ENCODE measurements at places on chromosomes 1 and 21.

DNA sequence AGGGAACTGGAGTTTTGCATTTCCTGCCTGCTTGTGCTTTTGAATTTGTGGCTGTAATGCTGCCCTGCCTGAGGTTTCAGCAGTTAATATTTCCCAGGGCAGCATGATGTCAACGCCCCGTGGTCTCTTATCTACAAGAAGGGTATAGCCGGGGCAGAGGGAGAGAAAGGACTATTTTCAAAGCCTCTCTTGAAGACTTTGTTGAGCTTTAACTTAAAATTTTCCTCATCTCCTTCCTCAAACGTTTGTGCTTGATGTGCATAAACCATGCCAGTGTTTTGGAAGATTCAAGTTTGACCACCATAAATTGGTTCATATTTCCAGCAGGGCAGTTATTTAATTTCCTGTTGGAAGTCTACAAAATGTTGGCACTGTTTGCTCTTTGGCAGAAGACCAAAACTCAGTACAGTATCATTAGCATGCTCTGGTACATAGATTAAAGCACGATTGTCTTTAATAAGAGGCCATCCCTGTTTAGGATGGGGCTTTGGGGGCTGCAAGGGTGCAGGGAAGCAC lies 43.4 kb downstream of the ROR1 start:
- DNase-seq: no peak

GRCh38 chr1:31010086-31010989 lies 55.2 kb downstream of the PUM1 start:
- DNase-seq: no peak

DNA sequence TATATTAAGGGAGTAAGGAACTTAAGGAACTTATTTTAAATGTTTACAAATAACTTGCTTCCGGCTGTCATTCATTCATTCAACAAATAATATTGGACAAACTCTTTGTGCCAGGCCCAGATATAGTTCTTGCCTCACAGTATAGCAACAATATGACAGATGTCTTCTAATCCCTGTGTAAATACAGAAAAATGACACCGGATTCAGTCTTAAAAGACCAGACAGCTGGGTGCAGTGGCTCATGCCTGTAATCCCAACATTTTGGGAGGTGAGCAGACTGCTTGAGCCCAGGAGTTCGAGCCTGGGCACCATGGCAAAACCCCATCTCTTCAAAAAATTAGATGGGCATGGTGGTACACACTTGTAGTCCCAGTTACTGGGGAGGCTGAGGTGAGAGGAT lies 23.7 kb downstream of the EIF2B3 start:
- DNase-seq: no peak

- DNase-seq: no peak
These were observed 2.7 kb downstream of the RBM15 start for GRCh38 chr1:110341872-110342331.

DNA sequence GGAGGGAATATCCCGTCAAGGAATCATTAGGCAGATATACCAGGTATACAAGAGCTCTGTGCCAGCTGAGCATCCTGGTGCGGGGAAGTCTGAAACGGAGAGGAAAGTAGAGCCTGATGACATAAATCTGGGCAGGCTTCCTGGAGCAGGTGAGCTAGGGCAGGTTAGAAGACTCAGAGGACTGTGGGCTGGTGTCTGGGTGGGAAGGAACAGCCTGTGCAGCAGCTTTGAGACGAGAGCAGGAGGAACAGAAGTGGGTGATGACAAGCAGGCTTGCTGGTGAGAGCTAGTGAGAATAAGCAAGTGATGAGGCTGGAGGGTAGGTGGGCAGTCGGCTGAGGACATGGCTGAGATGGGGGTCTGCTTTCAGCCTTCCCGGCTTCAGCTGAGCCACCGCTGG lies 6.7 kb downstream of the CELSR2 start:
- DNase-seq: no peak

DNA sequence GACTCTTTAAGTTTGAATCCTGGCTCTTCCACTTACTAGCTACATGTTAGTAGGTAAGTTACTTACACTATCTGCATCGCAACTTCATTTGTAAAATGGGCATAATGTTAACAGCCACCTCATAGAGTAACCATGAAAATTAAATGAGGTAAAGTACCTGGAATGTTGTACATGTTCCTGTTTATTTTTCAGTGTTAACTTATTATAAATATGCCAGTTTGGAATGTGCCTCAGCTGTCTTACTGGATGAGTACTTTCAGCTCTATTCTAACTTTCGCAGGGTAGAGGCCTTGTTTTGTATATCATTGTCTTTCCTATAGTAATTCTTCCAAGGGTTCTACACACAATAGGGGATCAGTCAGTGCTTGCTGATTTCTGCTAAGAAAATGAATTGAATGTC lies 167.4 kb downstream of the DUSP10 start:
- no peak for DNase-seq

GRCh38 chr1:89919174-89919573 lies 75.7 kb upstream of the ZNF326 start:
- DNase-seq: no peak

DNA sequence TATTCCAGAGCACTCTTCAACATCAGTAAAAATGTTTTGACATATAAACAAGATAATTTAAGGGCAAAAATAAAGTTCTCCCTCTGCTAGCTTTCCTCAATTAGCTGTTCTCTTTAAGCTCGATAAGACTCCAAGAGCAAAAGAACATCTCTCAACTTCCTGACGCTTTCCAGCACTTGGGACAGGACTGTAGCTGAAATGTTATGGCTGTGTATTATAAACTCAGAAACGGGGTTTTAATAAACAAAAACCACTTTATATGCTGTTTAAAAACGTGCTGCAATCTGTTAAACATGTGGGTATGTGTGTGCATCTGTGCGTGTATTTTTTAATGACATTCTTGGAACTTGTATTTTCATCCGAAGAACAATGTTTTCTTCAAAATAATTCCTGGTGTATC lies 71.5 kb upstream of the RGS2 start:
- no peak for DNase-seq

GRCh38 chr1:224054012-224054411 lies 59.9 kb upstream of the FBXO28 start:
- no peak for DNase-seq

GRCh38 chr1:154867841-154868605 lies 2.1 kb downstream of the KCNN3 start:
- DNase-seq: no peak

- no peak for DNase-seq
These were observed 651 bp downstream of the ZBTB8A start for GRCh38 chr1:32539584-32540571.

GRCh38 chr1:82829527-82829926 lies 1028.8 kb downstream of the ADGRL2 start:
- no peak for DNase-seq

- DNase-seq: no peak
These were observed 89.3 kb upstream of the EDEM3 start for GRCh38 chr1:184843732-184844495.

- no peak for DNase-seq
These were observed 92.3 kb upstream of the GCLM start for GRCh38 chr1:94001397-94002045.

DNA sequence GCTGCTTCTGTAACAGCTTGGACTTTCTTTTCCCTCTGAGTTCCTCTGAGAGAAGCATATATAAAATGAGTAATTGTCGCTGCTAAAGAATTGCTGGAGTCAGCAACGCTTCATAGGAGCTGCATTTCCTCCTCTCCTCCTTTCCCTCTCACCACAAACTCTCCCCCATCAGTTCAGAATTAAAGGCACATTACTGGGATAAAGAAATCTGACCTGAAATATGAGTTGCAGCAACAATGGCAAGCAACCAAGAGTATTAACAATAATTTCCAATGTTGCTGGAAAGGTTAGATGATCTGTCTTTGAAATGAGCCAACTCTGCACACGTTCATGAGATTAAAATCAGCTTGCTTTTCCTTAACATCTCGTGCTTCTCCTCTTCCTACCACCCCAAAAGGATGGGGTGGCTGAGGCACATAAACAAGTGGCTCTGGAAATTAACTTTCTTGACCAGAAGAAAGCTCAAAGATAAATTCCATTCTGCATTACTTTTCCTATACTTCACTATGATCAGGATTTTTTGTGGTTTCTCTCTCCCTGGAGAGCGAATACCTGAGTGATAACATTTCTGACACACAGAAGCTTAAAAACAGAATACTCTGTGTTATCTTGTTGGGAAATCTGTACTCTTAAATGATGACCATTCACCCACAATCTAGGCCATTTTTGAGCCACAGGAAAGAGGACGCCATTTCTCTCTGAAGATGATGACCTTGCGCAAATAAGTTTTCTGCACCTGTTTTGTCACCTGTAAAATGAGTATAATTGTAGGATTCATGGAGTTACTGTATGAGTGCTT lies 90.2 kb downstream of the TGFBR3 start:
- DNase-seq: no peak

- no peak for DNase-seq
These were observed 6.8 kb downstream of the RGS8 start for GRCh38 chr1:182677397-182678098.

- no peak for DNase-seq
These were observed 4.2 kb downstream of the TFAP2E start for GRCh38 chr1:35577071-35577998.

DNA sequence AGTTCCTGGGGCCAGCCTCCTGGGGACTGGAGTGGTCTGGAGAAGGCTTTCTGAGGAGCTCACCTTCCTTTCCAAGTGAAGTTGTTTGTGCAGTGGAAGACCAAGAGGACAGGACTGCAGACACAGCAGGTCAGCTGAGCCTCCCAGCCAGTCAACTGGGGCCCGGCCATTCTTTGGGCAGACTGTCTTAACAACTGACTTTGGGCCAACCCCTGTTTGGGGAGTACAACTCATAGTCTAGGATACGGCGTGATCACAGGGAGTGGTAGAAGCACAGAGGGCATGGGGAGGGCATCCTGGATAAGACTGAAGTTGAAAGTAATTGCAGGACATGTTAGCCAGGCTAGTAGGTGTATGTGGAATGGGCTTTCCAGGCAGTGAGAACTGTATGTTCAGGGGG lies 50.3 kb downstream of the PGM1 start:
- DNase-seq: no peak

DNA sequence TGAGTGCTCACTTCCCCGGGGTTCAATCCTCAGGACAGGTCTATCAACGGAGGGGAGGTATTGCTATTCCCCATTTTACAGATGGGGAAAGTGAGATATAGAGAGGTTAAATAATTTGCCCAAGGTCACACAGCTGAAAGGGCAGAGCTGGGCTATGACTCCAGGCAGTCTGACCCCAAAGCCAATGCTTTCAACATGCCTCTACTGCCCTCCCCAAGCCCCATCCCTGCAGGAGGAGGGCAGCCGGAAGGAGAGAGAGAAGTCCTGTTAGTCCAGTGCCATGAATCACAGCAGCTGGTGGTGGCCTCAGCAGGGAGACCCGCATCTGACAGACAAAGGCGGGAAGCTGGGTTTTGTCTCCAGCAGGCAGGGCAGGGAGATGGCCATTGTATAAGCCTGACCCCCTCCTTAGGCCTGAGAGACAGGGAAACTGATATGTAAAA lies 20.0 kb upstream of the CLIC4 start:
- no peak for DNase-seq

- no peak for DNase-seq
These were observed 17.7 kb downstream of the NMNAT1 start for GRCh38 chr1:9960706-9961562.

GRCh38 chr1:48558366-48558765 lies 86.4 kb upstream of the SPATA6 start:
- DNase-seq: no peak

- DNase-seq: no peak
These were observed 5.2 kb downstream of the SLC2A1 start for GRCh38 chr1:42953182-42954180.

DNA sequence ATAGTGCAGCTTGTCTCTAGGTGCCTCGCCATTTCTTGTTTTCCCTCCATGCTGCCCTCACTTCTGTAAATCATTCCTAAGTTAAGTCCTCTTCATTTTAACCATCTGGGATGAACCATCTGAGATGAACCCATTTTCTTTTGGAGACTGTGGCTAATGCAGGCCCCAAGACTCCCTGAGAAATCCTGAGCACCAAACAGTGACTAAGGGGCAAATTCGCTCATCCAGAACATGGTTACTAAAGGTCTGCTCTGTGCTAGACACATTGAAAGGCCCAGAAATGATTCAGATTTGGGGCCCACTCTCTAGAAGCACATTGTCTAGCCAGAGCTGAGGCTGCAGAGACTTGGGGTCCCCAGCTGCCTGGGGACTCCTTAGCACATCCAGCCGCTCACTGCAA lies 151.9 kb upstream of the CTTNBP2NL start:
- DNase-seq: no peak

DNA sequence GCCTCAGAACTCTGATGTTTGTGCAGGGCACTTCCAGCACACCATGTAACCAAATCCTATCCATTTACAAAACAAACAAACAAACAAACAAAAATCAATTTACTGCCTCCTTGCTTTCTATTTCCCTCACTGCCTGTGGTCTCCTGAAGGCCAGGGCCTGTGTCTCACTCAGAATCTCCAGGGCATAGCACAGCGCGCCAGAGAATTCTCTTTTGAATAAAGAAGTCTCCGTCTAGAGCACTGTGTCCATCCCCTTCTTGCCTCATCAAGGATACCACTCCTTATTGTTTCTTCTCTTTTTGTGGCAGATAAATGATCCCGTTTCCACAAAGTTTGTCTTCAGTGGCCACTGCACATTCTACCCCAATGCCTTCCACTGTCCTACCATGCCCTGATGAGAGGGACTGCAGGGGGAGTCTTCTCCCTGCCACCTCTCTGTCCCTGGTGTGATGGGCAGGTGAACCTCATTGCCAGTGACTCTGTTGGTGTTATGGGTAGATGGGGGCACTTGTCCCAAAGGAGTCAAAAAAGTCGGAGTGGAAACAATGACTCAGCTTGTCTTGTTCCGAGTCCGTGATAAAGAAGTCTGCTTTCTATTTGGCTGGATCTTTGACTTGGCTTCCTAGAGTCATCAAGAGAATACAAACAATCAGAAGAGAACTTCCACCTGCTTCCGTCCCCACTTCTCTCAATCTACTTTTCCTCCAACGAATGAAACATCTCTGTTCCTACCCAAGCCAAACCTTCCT lies 30.0 kb downstream of the XCL2 start:
- no peak for DNase-seq

GRCh38 chr1:43008115-43009060 lies 49.7 kb upstream of the SLC2A1 start:
- no peak for DNase-seq

- no peak for DNase-seq
These were observed 36.1 kb downstream of the L1TD1 start for GRCh38 chr1:62230718-62231117.

DNA sequence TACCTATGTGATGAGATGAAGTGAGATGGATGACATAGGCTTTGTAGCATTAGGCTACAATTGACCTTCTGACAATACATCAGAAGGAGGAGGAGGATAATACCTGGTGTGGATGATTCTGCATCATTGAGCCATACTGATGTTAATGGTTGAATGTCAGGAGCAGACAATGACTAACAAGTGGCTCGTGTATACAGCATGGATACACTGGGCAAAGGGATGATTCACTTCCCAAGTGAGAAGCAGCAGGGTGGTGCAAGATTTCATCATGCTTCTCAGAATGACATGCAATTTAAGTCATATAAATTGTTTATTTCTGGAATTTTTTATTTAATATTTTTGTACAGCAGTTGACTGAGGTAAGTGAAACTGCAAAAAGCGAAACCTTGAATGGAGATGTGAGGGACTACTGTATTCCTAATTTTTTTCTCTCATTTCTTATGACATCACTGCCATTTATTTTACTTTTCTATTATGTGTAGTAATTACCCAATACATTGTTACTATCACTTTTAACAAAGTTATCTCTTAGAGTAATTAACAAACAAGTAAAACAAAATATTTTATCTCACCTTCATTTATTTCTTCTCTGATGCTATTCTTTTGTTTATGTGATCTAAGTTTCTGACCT lies 34.4 kb upstream of the COP1 start:
- DNase-seq: no peak

Data from activated naive CD4-positive, alpha-beta T cell (primary cell).